ENCODE measurements at places on chromosomes 4 and X.

DNA sequence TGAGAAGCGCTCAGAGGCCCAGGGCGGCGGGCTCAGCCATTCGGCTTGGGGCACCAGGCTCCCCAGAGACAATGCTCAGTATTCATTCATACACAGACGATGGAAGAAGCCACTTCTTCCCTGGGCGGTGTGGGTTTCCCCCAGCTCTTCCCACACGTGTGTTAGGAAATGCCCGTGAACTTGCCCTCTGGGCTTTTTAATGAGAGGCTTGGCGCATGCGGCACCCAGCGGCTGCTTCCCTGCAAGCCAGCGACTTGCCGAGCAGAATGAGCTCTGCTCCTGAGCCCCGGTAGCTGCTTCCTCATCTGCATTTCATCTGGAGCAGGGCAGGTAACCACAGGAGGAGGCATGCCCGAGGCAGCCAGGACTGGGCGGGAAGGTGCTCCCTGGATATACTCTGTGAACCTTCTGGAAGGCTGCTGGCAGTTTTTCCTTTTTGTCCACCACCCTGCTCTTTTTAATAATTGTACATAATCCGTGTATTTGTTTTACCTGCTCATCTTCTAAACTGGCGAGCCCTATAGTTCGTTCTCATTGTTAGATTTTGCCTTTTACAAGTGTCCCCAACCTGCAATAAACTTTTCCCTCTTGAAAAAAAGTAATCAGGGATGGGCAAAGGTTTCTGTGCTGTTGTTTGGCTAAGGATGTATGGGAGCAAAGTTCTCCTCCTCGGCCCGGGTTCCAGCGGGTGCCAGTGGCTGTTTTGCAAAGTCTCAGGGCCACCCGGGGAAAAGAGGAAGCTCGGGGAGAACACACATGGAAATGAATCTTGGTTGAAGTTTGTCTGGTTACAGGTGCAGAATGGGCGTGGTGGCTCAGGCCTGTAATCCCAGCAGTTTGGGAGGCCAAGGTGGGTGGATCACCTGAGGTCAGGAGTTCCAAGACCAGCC is 178.8 kb downstream of the DCLK2 start:
- DNase-seq: no peak

GRCh38 chrX:132486599-132487178 is 2.1 kb downstream of the MBNL3 start:
- DNase-seq: no peak

DNA sequence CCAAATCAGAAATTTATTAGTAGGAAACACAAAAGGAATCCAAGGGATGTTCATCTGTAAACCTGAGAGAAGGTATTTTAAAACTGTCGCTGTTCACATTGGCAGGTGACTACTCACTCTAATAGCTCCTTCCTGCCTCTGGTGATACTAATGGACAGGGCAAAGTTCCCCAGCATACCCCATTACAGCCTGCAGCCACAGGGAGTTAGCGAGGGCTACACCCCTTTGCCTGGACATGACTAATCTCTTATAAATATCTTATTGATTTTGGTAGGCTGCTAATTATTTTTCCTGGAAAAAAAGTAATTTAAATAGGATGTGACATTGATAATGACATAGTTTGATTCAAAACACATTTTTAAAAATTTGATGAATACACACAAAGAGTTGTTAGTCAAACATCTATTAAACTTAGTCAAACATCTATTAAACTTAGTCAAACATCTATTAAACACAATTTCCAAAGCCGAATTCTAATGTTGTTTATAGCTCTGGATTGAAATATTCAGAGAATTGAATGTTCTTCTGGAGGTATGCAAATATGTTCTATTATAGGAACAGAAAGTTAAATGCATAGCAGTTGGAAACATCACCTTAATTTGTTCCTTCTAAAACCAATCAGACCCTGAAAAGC is 83.0 kb upstream of the CBR4 start:
- DNase-seq: no peak

GRCh38 chr4:61195101-61195500 is 5.0 kb upstream of the ADGRL3 start:
- no peak for DNase-seq
